ENCODE measurements at places on chromosomes 4 and X. TPM values are rescaled to one million over a fixed set of nuclear protein-coding genes. Genes with fewer than 3 reads are reported as not detected.
A peak's percentile ranks its signal among the peaks of the same experiment; 100 is the strongest.

GRCh38 chr4:41437111-41437536 lies 100.8 kb upstream of the LIMCH1 start:
- peaks cover 59% of the 10 kb centered on the region for H3K4me1 ChIP-seq
- H3K4me3 ChIP-seq: peak overlapping the region; percentile 15
- peak overlapping the region; percentile 71 for H3K27ac ChIP-seq
- H3K27me3 ChIP-seq: no peaks in the 10 kb centered on the region
- no peaks in the 10 kb centered on the region for H3K36me3 ChIP-seq

DNA sequence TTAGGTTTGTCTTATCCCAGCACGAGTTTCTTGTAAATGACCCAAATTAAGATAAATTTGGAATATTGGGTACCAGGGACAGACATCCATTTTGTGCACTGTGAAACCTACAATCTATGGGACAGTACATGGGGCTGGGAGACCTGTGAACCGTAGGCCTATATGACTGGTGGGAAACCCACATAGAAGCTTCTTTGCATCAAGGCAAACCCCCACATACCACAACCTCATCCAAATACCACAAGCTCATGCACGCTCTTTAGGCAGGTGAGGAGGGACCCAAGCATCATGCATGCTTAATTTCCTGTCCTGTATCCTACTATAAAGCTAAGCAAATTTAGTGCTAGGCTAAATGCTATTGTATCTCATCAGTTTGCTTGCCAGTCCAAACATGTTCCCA lies 47.8 kb downstream of the NIPAL1 start:
- H3K4me1 ChIP-seq: no peaks in the 10 kb centered on the region
- H3K4me3 ChIP-seq: no peak overlapping the region
- no peaks in the 10 kb centered on the region for H3K36me3 ChIP-seq
- H3K27ac ChIP-seq: no peak overlapping the region
- DNase-seq: no peak

GRCh38 chr4:138239491-138239890 lies 2.7 kb downstream of the SLC7A11 start:
- no peaks in the 10 kb centered on the region for H3K27me3 ChIP-seq
- no peak overlapping the region for H3K4me3 ChIP-seq
- H3K36me3 ChIP-seq: no peaks in the 10 kb centered on the region
- H3K27ac ChIP-seq: no peak overlapping the region
- peaks cover 3% of the 10 kb centered on the region for H3K4me1 ChIP-seq

DNA sequence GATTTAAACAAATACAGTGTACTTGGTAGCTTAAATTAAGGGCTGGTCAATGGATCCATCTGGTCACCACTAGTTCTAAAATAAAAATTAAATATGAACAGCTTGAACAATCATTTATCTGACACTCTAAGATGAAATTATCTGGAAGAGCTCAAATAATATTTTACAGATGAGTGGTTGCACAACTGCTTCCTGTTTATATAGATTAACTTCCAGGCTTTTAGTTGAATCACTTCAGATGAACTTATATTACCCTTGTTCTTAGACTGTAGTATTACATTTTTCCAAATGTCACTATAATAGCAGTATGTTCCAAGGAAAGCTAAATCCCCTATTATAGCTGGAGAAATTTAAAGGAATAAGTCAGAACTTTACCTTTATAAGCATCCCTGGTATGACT lies 92.4 kb upstream of the SMIM10 start:
- H3K4me3 ChIP-seq: no peak overlapping the region
- no peaks in the 10 kb centered on the region for H3K36me3 ChIP-seq
- no peaks in the 10 kb centered on the region for H3K27me3 ChIP-seq
- no peak overlapping the region for H3K27ac ChIP-seq

GRCh38 chr4:77697860-77698590 lies 92.4 kb downstream of the CXCL13 start:
- H3K4me3 ChIP-seq: peak overlapping the region; percentile 24
- H3K4me1 ChIP-seq: peaks cover 34% of the 10 kb centered on the region
- peak overlapping the region; percentile 81 for H3K27ac ChIP-seq
- H3K36me3 ChIP-seq: no peaks in the 10 kb centered on the region

GAGE1 gene
- total RNA-seq: not detected

POU4F2 gene
- total RNA-seq: not detected

LAMTOR3 gene
- 28.2 TPM for total RNA-seq

TMPRSS11A gene
- total RNA-seq: not detected
